Stimulated activated CD4-positive, alpha-beta T cell treated with anti-CD3 and anti-CD28 coated beads, Interleukin-1b, Interleukin-23, amount 100 ng/mL, for 1 hour (primary cell): ENCODE measurements at places on chromosomes 4 and X.

DNA sequence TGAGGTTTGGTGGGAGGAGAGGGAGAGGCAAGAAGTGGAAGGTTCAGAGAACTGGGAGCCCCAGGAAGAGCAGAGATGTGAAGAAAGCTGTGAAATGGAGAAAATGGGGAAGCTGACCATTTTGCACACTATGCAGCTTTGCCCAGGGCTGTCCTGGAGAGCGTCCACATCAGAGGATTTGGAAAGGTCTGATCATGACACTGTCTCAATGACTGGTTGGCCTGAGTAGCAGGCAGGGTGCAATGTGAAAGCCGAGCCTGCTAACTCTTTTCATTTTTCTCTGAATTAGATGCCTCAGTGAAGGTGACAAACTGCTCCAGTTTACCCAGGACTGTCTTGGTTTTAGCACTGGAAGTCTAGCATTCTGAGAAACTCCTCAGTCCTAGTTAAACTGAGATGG is 330.1 kb upstream of the RPS6KA3 start:
- no peak for DNase-seq

GRCh38 chr4:71775449-71775848 is 8.4 kb downstream of the GC start:
- DNase-seq = no peak

GRCh38 chr4:186335793-186336192 is 69.8 kb downstream of the F11 start:
- DNase-seq = no peak

GRCh38 chr4:2820216-2820982 is 23.2 kb upstream of the ADD1 start:
- DNase-seq = no peak

- DNase-seq = no peak
Measured at GRCh38 chr4:15562114-15562513, 92.4 kb downstream of the CC2D2A start.

DNA sequence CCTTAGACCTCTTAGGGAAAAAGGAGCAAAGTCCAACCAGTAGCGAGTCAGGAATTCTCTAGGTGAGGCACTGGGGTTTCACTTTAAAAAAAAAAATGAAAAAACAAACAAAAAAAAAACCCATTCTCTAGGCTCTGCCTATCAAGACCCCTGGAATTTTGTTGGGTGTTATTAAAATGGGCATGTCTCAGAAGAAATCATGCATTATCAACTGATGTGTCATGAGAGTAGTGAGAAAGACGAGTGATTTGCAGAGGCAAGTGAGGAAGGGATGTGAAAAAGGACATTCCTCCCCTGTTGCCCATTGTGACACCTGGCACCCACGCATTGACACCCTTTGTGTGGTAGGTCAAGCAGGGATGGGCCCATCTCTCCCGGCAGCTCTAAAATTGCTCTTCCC is 78.9 kb downstream of the AASDH start:
- no peak for DNase-seq

DNA sequence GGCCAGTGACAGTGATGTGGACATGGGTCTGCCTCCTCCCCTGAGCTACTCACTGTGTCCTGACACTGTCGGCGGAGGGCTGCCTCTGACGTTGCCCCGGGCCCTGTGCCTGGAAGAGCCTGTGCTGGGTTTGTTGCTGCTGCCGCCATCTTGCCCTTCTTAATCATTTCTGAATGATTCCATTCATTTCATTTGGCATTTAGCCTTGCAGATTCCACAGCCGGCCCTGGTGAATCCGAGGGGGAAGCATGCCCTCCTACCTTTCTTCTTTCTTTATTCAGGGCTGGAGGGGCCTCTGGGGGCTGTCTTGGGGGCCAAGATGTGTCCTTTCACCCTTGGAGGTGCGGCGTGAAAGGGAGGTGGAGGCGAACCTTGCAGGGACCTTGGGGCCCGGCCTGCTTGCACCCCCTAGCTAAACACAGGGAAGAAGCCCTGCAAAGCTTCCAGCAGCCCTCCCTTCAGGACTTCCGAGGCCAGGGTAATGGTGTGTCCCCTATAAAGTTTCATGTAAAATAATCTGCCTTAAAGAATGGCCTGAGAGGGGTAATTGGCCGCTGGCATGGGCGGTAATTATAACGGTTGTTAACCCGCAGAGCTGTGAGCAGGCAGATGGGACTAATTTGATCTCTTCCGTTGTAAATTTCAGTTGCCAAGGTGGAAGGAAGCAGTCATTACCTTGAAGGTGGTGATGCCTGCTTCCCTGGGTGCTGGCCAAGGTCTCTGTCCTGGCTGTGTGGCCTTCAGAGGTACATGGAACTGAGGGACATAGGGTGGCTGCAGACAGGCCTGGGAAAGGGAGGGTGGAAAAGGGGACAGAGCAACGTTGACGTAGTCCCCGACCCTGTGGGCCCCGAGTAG is 92.3 kb downstream of the PSAPL1 start:
- no peak for DNase-seq

DNA sequence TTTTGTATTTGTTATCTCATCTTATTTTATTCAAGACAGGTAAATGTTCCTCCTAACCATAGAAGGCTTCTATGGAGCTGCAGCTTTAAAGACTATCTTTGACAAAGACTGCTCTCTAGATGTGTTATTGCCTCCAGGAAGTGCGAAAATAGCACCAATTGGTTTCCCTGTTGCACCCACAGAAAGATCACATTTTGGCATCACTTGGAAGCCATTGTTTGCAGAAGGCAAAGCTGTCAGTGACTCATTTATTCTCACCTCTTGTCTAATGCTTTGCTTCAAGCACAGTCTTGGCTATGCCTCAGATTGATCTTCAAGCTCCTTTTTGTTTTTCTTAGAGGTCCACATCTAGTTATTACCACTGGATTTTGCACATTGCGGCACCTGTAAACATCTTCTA is 150.3 kb downstream of the PCDH7 start:
- DNase-seq = no peak

- DNase-seq = no peak
Measured at GRCh38 chr4:113003841-113004240, 45.6 kb upstream of the ANK2 start.

DNA sequence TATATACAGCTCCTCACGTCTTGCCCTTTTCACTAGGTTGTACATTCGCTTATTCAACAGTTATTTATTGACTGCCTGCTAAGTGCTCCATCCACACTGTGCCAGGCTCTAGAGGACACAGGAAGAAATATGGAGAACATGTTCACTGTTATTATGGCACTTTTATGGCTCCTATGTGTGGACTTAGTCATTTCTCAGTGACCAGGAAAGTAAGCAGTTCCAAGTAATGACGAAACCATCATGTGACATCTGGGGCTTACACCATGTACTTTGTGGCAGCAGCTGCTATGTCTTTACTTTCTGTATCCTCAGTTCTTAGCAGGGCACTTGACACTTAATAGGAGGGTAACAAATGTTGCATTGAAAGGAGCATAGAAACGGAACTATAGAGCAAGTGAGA is 278.0 kb downstream of the ANK2 start:
- DNase-seq = no peak

DNA sequence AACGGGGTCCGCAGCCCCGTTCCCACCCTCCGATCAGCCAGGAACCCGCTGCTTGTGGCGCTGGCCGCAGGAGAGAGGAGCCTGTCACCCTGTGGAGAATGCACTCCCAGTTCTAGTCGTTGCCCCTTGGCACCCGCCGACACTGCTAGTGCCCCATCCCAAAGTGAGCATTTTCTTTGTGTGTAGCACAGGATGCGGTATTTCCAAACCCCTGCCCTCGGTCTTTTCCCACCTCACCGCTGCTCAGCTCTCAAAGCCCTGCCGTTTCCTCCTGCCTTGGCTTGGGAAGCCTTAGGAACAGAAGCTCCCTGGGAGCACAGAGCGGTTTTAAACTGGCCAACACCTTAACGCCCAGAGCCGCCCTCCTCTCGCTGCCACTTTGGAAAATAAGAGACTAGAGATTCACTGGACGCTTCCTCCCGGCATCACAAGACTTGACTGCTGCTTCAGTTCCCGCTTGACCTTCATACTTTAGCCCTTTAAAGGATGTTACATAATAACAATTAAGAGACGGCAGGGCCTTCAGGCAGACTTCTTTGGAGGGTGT is 772 bp downstream of the CYP4V2 start:
- DNase-seq = no peak

DNA sequence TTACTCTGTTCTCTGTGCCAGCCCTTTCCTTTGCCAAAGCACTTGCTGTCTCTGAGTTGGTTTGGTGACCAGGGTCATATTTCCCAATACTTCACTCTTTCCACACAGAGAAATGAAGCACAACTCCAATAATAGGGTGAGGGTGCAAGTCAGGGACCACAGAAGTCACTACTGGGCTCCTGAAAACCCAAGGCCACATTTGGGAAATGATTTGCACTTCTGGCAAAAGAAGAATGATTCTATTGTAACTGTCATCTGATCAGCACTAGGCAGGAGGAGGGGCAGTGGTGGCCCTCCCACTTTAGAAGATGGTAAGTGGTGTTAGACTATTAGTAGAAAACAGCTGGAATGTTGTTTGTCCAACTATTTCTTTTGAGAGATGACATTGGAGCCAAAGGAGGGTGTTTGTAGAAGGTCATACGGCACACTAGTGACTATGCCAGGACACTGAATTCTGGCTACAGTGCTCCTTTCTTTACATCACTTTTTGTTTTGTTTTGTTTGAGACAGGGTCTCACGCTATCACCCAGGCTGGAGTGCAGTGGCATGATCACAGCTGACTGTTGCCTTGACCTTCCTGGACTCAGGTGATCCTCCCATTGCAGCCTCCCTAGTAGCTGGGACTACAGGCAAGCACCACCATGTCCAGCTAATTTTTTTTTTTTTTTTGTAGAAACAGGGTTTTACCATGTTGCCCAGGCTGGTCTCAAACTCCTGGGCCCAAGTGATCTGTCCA is 10.8 kb upstream of the HADH start:
- no peak for DNase-seq

GRCh38 chr4:8653326-8654000 is 60.9 kb downstream of the CPZ start:
- DNase-seq = no peak

DNA sequence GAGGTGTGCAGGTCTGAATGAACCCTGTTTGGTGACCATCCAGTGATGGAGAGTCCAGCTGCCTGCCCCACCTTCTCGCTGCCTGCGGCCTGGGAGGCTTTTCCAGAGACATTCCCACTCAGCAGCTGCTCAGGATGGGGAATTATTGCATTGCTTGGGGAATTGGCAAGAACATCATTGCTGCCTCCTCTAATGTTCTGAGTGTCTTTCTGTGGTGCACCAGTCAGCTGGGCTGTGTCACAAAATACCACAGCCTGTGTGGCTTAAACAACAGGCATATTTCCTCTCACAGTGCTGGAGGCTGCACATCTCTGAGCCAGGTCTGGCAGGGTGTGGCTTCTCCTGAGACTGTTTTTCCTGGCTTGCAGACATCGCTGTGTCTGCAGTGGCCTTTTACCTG is 86.8 kb upstream of the AFAP1 start:
- no peak for DNase-seq

GRCh38 chr4:26476545-26476944 is 13.7 kb downstream of the CCKAR start:
- DNase-seq = no peak

- no peak for DNase-seq
Measured at GRCh38 chr4:108902769-108903168, 139.9 kb upstream of the ETNPPL start.

- DNase-seq = no peak
Measured at GRCh38 chr4:40713798-40714197, 36.0 kb upstream of the NSUN7 start.

GRCh38 chr4:98631506-98631905 is 26.9 kb downstream of the TSPAN5 start:
- no peak for DNase-seq

GRCh38 chr4:41683326-41683725 is 65.2 kb downstream of the PHOX2B start:
- no peak for DNase-seq

- DNase-seq = no peak
Measured at GRCh38 chr4:105092768-105093167, 53.9 kb upstream of the TET2 start.

DNA sequence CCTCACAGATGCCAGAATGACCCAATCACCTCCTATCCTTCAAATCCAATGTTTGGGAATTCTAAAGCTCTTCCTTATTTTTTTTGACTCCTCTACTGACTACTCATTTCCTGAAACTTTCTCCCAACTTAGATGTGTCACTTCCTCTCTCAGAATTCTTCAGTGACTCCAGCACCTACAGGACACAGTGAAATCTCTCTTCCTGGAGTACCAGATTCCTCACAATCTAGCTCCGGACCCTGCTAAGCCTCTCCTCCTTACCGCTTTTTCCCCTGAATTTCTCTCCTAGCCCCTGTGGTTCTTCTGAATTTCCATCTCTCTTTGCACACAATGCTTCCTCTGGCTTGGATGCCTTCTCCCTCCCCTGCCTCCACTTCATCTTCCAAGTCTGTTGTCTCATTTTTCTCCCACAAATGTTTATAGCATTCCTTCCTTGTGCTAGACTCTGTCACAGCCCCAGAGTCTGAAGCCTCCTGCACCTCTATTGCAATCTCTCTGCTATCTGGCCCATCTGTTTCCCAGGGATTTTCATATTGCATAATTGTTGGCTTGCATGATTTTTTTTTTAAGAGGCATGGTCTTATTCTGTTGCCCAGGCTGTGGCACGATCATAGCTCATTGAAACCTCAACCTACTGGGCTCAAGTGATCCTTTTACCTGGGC is 80.1 kb downstream of the ANAPC4 start:
- DNase-seq = no peak

DNA sequence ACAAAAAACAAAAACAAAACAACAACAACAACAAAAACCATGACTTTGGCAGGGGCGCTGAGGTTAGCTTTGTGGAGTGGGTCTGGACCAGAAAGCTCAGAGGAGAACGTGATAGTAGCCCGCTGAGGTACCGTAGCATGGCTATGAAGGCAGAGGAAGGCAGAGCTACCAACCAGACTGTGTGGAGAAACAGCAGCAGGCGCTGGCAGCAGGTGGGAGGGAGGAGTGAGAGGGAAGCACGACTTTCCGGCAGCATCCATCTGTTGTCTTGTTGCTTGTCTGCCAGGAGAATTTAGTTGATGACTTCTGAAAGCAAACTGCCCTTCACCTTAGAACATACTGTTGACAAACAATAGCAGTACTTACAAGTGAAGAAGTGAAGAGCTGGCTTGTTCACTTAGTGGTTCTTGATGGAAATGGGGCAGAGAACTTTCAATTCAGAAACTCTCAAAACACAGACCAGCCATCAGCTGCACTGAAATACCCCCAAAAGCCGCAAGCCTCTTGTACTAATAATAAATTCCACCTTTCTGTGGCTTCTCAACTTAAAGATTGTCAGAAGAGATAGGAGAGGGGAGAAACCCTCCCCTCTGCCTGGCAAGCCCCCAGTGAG is 447.2 kb downstream of the SLITRK2 start:
- no peak for DNase-seq

DNA sequence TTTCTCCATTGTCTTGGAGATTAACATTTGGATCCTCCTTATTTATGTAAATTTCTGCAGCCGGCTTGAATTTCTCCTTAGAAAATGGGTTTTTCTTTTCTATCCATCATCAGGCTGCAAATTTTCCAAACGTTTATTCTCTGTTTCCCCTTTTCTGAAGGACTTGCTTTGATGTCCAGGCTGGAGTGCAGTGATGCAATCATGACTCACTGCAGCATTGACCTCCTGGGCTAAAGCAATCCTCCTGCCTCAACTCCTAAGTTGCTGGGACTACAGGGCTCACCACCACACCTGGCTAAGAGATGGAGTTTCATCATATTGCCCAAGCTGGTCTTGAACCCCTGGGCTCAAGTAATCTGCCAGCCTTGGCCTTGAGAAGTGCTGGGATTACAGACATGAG is 144.0 kb upstream of the ZXDB start:
- DNase-seq = no peak
